Activated naive CD4-positive, alpha-beta T cell treated with anti-CD3 and anti-CD28 coated beads, Interleukin-2, amount 50 U/mL, for 16 hours (primary cell): ENCODE measurements at places on chromosomes 3 and 15.

DNA sequence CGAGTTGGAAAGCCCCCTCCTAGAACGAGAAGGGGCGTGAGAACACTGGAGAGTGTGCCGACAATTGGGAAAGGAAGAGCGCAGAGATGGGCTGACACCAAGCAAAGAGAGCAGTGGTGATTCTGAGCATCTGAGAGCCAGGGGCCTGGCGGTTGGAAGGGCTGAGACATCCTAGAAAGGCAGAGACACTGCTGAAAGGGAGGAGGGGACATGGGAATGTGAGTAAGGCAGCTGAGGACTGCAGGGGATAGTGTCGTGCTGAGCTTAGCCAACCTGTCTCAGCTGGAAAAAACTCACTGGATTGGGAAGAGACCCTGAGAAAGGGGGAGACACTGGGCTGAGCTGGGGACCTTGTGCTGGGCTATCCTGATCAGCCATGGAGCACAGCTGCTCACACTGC lies 58.1 kb upstream of the SLC6A6 start:
- DNase-seq, result no peak

- peak; percentile 18 for DNase-seq
Measured at GRCh38 chr3:114632757-114633424, 339.1 kb downstream of the TIGIT start.

GRCh38 chr3:146899171-146899570 lies 294.0 kb upstream of the PLSCR5 start:
- DNase-seq, result no peak

- DNase-seq, result no peak
Measured at GRCh38 chr3:159030138-159030670, 228.3 kb downstream of the MFSD1 start.

DNA sequence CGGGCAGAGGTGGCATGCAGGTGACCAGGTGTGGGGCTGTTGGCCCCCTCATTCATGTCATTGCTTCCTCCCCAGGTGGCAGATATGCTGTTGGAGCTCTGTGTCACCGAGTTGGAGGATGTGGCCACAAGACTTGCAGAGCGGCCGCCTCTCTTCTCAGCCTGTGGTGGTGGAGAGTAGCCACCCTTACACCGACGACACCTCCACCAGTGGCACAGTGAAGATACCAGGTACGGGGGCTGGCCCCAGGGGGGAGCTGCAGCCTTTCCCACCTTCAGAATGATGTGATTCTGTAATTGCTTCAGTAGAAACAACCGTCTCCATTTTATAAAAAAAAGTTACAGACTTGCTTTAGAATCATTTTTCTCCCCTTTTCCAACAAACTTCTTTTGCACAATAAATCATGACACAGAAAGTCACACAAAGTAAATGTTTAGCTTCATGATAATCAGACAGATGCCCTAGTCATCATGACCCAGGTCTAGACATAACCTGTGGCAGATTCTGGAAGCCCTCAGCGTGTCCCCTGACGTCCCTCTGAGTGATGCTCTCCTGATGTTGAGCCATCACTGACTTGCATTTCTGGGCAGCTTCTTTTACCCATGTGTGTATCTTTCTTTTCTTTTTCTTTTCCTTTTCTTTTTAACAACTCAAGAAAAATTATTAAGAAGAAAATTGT lies 76.0 kb upstream of the FAN1 start:
- DNase-seq, result no peak

DNA sequence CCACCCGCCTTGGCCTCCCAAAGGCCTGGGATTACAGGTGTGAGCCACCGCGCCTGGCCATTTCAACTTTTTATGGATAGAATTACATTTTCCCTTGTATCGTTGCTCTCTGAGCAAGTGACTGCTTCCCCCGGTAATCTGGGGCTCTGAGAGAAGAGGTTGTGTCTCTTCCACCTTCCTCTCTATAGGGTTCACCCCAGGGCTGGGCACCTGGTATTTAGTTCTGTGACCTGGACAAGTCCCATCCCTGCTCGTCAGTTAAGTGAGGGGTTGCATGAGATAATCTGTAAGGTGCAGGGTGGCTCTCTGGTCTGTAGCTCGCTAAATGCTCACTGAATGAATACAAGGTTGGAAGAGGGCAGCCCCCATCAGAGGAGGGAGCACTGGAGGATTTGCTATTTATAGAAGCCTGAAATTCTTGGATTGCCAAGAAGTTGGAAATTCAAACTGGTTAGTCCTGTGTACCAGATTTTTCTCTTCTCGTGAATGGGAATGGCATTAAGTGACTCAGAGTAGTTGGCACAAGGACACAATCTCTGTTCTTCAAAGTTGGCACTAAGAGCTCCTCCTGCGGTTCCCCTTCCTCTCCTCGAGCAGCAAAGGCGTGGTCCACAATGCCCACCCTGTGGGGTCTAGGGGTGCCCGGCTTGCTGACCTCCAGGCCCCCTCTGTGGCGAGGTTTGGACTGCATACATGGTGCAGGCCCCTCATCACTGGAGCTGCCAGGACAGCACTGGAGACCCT lies 68.1 kb upstream of the DLG1 start:
- DNase-seq, result no peak

DNA sequence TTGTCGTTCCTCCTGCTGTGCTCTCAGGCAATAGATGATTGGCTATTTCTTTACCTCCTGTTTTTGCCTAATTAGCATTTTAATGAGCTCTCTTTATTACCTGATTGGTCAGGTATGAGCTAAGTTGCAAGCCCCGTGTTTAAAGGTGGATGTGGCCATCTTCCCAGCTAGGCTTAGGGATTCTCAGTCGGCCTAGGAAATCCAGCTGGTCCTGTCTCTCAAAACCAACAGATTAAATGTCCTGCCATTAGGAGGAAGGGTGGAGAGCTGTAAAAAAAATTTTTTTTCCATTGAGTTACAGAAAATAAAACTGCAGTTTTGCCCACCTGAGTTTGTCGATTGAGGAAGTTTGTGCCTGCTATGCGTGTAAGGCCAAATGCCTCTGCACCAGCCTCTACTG lies 5.4 kb upstream of the ACSBG1 start:
- DNase-seq, result no peak

- DNase-seq, result no peak
Measured at GRCh38 chr15:99090011-99090699, 14.7 kb upstream of the SYNM start.

GRCh38 chr15:66294157-66294931 lies 976 bp downstream of the DIS3L start:
- no peak for DNase-seq

- no peak for DNase-seq
Measured at GRCh38 chr3:128328546-128329458, 137.9 kb downstream of the DNAJB8 start.

DNA sequence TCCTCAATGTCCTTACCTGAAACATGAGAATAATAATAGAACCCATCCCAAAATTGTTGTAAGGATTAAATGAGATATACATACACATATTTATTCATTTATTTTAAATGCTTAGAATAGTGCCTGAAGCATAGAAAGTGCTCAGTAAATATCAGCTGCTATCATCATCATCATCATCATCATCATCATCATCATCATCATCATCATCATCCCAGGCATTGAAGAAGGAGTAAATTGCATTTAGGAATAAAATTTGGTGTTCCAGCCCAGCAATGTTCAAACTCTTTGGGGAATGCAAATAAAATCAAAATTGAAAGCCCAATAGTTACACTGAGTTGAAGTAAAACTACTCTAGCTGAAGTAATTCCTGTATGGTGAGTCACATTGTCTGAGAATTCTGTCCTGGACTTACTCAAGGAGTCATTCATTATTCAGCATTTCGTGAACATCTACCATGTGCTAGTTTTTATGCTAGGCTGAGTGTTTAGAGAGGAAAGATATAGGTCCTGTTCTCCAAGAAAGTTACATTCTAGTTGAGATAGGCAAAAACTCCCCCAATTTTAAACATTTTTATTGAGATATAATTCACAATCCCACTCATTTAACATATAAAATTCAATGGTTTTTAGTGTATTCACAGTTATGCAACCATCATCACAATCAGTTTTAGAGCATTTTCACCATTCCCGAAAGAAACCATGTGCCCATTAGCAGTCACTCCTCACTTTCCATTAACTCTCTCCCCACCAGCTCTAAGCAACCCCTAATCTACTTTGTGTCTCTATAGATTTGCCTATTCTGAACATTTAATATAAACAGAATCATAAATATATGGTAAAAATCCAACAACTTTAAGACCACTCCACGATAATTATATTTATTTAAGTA lies 107.2 kb downstream of the FRMD5 start:
- DNase-seq, result no peak

GRCh38 chr3:120855665-120856437 lies 52.2 kb upstream of the STXBP5L start:
- DNase-seq, result no peak

DNA sequence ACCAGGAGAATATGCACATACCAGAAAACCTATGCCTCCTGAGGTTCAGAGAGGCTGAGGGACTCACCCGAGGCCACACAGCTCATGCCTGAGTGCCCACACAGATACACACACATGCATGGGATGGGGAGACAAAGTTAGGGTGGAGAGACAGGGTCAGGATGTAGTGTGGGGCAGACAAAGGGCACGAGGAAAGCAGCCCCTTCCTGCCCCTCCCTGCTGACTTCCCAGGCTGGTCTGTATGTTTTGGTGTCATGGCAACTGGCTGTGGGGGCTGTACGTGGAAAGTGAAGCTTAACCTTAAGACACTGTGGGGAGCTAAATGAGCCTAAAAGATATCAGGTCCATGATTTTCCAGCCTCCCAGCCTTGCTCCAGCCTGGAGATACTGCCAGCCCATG lies 57.8 kb downstream of the EPHB3 start:
- no peak for DNase-seq

GRCh38 chr15:59304034-59304795 lies 68.5 kb downstream of the MYO1E start:
- no peak for DNase-seq

DNA sequence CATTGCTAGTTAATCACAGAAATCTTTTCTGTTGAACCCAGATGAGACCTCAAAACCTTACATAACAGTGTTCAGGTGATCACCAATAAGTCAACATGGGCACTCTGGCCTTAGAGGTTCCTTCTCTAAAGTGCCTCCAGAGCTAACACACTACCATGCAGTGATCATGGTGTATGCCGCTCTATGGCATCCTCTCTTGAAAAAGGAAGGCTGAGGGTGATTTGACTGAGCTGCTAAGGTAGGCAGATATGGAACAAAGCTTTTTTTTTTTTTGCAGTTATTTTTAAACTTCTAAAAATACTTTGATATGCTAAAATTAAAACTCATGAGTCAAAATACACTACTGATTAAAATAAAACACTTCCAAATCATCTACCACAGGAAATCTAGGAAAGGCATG lies 46.0 kb downstream of the IGF2BP2 start:
- no peak for DNase-seq

DNA sequence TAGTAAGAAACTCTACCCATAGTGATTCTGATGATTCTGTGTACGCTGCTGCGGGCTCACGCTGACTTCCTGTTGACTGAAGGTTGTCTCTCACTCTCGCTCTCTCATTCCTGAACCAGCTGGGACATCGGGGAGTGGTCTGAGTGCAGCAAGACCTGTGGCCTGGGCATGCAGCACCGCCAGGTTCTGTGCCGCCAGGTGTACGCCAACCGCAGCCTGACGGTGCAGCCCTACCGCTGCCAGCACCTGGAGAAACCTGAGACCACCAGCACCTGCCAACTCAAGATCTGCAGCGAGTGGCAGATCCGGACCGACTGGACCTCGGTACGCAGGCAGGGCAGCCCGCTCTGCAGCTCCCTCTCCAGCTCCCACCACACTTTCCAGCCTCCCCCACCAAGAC lies 63.6 kb upstream of the NR2E3 start:
- DNase-seq, result no peak

- no peak for DNase-seq
Measured at GRCh38 chr3:105362021-105362665, 4.6 kb upstream of the ALCAM start.

- DNase-seq, result no peak
Measured at GRCh38 chr15:63983061-63983711, 63.1 kb downstream of the DAPK2 start.

DNA sequence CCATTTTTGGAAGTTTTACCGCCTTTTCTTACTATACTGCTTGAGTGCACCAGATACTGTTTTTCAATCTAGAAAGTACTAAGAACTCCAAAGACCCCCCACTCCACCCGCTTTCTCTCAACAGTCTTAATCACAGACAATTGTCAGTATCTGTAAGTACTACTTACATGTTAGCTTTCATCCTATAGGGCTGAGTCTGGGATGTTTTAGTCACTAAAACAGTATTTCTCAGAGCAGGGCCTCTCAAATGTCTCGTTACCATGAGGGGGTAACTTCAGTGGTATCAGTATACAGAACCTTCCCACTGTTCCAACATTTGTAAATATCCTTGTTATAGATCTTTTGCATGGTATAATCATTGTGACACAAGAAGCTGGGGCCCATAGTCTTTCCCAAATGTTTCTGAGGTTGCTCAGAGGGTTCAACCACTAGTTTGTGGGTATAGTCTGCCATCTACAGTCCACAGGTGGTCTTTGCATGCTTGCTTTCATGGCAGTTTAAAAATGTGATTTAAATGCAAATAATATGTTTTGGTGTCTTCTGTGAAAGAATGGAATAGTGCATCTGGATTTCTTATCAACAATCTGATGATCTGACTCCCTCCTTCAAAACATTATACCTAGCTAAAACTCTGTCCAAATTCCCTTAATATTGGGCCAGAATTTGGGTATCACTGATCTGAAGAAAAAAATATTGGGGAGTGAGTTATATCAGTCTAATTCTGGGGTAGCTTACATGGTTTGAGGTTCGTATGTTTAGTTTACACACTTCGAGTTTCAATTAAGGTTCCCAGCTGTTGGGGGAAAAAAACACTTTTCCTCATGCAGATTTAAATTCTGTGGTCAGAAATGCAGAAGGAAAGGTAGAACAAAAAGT lies 18.0 kb upstream of the DNAJC13 start:
- DNase-seq, result no peak

GRCh38 chr3:169354774-169355501 lies 308.6 kb downstream of the MECOM start:
- no peak for DNase-seq

GRCh38 chr3:86416334-86416733 lies 574.6 kb downstream of the VGLL3 start:
- no peak for DNase-seq

GRCh38 chr15:39465843-39466749 lies 114.8 kb upstream of the THBS1 start:
- no peak for DNase-seq

DNA sequence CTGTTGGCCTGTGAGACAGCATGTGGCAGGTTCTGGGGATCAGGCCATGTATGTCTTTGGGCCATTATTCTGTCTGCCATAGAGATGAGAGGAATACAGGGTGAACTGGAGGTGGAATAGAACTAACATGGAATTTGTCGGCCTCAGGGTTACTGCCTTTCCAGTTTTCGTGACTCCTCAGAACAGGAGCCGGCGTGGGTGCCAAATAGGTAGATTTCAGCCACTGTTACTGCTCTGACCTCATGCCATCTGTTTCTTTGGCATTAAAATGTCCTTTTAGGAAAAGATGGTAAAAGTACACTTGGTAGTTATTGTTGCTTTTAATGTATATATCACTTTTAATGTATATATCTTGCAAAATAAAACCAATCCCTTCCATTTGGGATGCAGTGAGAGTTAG lies 65.6 kb downstream of the SLTM start:
- no peak for DNase-seq

- no peak for DNase-seq
Measured at GRCh38 chr15:92910451-92910850, 10.3 kb downstream of the CHD2 start.
